ENCODE measurements at places on chromosomes 3 and 15. TPM values are rescaled to one million over a fixed set of nuclear protein-coding genes. Genes with fewer than 3 reads are reported as not detected.

DNA sequence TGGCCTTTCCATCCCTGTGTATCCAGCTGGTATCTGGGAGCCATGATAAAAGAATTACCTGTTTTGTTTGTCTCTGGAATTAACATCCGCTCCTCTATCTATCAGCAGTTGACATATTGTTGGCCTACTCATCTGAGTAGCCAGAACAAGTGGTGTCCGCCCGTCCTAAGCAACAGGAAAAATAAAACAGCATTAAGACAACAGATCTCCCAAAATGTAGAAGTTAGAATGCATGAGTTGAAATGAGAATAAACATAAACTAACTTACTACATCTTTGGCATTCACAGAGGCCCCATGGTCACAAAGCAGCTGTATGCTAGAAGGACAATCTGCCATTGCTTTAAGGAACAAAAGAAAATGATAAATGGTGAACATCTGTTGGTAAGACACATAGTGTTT, 75.9 kb downstream of the UACA start:
- DNase-seq, result no peak

DNA sequence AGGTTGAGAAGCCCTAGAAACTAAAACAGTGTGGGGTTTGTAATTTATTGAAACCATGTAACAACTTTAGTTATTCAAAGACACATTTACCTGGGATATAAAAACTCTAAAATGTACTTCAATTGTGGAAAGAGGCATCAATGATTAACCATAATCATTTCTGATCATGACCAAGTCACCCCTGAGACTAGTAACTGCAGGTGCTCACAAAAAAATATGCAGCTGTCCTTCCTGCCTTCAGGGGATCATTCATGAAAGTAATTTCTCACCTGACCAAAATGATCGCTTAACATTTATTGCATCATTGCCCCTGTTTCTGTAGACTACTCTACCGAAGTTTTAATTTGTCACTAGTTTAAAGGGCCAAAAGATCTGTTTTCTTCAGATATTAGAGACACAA, 9.0 kb downstream of the ACP3 start:
- DNase-seq, result no peak

GRCh38 chr3:77414881-77415280, 375.0 kb downstream of the ROBO2 start:
- no peak for DNase-seq

GRCh38 chr3:14378415-14378814, 24.0 kb upstream of the SLC6A6 start:
- no peak for DNase-seq

DNA sequence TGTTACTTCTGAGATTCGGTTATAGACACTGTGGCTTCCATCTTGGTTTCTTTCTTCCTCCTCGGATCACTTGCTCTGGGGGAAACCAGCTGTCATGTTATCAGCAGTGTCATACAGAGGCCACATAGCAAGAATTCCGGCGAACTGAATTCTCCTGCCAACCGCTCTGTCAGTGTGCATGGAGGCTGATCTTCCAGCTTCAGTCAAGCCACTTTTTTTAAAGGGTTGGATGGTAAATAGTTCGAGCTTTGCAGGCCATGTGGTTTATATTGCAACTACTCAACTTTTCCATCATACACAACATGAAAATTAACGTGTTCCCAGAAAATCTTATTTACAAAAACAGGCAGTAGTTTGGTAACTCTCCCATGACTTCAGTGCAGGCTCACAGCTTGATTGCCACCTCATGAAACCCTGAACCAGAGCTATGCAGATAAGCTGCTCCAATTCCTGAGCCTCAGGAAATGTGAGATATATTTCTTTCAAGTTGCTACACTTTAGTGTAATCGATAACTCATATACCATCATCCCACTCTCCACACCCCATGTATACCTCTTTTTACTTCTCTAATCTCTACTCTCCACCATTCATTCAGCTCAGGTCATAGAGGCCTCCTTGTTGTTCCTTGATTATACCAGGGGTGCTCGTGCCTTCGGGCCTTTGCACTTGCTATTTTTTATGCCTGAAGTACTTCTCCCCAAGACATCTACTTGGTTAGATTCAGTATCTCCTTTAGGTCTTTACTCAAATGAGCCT, 7.2 kb downstream of the RPL22L1 start:
- DNase-seq, result no peak

- no peak for DNase-seq
These were observed 3.1 kb upstream of the C3orf33 start for GRCh38 chr3:155809181-155809580.

- DNase-seq, result no peak
These were observed 60.5 kb downstream of the MYRIP start for GRCh38 chr3:39869890-39870289.

- no peak for DNase-seq
These were observed 11.0 kb downstream of the C3orf22 start for GRCh38 chr3:126547721-126548120.

DNA sequence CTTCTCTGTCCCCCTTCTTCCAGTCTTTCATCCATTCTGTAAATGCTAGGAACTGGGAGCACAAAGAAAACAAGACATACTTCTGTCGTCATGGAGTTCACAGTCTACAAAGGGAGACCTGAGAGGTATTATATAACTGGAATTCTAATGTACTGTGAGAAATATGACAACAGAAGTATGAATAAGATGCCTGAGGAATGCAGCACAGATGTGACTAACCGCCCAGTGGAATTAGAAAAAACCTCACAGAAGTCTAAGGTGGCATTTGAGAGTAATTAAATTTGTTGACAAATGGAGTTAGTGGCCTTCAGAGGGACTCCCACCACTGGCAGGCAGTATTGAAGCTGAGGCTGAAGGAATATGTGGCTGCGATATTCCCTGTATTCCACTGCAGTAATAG, 168.5 kb upstream of the FAM3D start:
- no peak for DNase-seq

DNA sequence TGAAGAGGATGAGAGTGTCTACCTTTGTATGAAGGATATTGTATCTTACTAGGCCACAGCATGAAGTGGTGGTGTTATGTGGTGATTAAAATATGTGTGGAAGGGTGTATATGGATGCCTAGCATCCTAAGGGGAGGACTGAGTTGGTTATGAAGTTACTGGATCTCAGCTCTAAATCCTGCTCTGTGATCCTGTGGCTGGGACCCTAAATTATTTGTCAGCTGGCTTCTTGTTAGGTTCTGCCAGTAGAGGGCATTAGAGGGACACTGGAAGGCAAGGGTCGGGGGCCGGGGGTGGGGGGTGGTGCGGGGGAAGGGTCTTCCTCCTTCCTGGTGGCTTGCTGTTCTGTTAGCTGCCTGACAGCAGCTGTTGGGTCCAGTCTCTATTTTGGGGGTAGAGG, 34.9 kb downstream of the MORF4L1 start:
- no peak for DNase-seq

DNA sequence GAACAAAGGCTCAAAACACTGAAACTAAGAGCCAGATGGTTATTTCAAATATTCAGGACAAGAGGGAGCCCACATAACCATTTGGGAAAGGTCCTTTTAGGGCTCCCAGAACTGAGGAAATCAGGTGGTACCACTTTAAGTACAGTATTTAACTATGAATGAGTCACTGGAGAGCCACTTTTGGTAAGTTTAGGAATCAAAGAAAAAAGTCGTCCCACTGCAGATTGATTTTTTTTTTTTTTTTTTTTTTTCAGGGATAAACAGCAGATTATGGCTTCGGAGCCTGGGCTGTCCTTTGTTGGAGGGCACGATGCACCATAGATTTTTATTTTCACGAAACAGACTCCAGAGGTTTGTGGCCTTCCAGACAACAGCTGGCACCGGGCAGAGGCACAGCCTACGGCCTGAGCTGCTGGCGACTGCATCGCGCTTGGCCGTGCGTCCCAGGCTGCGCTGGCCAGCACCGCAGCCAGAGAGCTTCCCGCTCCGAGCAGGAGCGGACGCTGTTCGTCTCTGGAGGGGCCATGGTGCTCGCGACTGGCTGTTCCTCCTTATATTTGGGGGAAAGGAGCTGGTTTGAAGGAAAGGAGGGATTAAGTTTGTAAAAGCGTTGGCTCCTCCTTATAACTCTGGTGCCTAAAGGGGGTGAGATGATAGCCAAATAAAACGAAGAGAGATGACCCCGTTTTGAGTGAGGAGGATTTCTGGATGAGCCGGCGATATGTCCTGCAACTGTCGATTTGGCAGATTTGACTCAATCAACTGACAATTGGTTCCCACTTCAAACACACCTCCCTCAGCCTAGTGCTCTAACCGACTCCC, 152.9 kb upstream of the GOLIM4 start:
- peak; percentile 66 for DNase-seq

DNA sequence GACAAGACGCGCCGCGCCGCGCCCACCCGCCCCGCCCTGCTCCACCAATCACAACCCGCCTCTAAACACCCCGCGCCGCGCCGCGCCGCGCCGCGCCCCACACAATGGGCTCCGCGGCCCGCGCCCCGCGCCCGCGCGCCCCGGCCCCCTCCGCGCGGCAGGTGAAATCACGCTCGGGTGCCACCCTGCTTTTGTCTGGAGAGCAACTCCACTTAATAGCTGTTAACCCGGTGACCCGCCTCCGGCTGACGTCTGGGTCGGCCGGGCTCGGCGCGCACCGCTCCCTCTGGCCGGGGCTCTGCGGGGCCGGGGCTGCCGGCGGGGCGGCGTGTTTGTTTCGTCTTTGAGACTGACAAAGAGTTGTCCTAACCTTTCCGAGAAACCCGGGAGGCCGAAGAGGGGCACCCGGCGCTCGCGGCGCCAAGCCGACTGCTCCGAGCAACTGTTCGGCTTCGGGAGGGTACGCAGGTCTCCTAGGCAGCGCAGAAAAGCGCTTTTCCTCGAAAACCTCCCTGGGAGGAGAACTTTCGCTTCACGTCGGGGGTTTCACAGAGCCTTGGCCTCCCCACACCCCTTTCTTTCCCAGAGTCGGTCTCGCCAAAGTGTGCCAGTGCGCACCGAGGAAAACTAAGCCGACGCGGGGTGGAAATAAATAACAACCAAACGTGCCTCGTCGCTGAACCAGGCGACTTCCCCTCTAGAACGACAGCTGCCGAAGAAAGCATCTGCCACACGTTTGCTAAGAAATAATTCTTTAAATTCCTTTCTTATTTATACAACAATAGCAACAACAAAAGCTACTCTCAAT, 518.4 kb downstream of the FOXP1 start:
- peak; percentile 74 for DNase-seq

DNA sequence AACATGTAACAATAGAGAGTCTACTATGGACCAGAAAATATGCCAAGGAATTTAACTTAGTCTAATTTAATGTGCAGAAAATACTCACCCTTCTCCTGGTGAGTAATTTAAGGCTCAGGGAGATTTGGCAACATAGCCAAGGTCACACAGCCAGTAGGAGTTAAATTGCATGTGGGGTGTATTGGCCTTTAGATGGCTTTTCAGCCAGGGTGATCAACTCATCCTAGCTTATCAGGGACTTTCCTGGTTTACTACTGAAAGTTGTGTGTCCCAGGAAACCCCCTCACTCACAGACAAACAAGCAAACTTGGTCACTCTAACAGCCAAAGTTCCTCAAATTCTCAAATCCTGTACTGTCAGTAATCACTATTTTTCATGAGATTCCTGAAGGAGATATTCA, 2.6 kb upstream of the SLC9A9 start:
- no peak for DNase-seq

DNA sequence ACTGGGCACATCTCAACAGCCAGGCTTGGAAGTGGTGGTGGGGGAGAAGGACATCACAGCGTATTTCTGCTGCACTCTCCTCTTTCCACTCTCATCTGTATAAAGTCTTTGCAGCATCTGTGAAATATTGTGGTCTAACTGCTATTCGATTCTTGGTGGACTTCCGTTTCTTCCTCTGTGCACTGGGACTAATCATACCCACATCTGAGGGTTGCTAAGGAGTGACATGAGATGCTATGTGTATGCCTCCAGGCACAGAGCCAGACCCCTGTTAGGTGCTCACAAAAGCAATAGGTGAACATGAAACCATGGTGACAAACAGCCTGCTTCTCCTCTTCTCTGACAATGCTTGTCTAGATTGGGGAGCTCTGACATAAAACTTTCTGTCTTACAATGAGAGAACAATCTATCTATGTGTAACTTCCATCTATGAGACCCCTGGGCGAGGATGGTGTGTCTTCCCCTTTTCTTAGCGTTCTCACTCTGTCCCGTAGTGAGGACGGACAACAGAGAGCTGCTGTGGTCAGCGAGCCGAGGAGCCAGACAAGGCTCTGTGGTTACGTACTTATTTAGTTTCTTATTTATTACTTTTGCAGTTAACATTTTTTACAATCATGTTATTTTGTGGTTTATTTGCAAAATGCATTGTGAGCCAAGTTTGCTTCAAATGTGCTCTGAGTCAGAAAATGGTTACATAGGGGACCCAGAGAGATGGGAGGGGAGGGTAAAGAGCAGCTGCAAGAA, 196.7 kb upstream of the TPRG1 start:
- DNase-seq, result no peak

- DNase-seq, result no peak
These were observed 101.1 kb upstream of the THRB start for GRCh38 chr3:24595796-24596195.

DNA sequence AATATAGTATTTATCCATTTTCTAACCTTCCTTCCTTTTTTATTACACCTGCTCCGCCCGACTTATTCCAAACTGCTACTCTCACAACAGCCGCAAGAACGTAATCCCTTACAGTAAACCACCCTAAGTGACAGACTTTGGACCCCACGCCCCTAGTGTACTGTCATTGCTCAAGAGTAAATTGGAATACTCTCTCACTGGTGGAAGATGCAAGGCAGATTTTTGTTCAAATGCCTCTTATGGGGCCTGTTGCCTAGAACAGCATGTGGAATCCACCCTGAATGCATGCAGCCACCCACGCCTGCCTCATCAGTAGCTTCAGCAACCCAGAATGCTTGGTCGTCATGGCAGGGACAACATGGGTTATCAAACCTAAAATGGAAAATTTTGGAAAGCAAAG, 226.2 kb upstream of the ST8SIA2 start:
- DNase-seq, result no peak

DNA sequence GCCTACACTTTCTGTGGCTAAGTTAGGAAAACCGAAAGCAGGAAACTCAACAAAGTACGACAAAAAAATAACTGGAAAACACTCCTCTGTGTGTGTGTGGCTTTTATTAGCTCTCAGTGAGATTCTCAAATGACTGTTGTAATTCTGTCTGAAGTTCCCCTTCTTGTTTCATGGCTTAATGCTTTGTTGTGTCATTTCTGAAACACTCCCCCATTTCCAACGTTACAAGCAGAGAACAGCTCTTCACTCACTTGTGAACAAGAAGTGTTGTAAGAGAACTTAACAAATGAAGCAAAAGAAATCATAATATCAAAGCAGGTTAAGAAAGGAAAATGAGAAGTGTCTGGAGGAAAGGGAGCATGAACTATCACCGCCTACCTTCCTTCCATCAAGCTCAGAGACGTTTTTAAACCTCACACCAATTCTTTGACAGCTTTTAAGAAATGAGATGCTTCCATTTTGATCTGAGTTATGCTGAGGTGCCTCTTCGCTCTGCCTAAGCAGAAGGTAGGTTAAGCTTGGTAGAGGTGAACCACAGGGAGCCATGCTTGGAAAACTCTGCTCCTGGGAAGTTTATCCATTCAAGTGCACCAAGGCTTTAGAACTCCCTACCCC, 12.4 kb upstream of the SEC62 start:
- DNase-seq, result no peak

The RPP25 gene
- 2.3 TPM for total RNA-seq

The TSEN2 gene
- 23.1 TPM for total RNA-seq

The IFT122 gene
- 16.8 TPM for total RNA-seq

The AHSG gene
- not detected for total RNA-seq

The CHRM5 gene
- total RNA-seq, result not detected

All from left ventricle myocardium superior (tissue), 1 donor.